Endodermal cell (in vitro differentiated cells): ENCODE measurements at places on chromosomes 1 and 21. TPM values are rescaled to one million over a fixed set of nuclear protein-coding genes. Genes with fewer than 3 reads are reported as not detected.

Gene SLC30A10
- 0.09 and 0.20 TPM in 2 replicates for total RNA-seq

Gene THEM5
- not detected in 2 replicates for total RNA-seq

Gene ATAD3A
- 42.6 and 47.6 TPM in 2 replicates for total RNA-seq

GRCh38 chr1:176800978-176801513 is 338.1 kb downstream of the PAPPA2 start:
- peak; percentile 42 for DNase-seq
